ENCODE measurements at places on chromosomes 7 and 10.

DNA sequence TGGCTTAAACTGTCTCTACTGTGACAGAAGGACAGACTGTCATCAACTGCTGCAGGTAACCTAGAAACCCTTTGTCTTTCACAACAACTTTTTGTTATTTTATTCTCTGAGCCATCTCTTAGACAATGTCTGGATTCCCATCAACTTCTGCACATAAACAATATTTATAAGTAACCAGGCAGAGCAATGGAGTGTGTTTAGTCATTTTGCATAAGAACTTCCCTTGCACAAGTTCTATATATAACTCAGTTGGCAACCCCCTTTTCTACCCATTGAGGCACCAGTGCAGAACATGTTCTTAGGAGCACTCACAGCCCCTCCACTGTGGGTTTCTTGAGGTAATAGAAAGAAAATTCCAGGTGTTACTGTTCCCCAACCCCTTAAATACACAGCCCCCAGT lies 65.0 kb upstream of the IL6 start:
- DNase-seq: no peak

GRCh38 chr7:37065779-37066271 lies 341.5 kb upstream of the AOAH start:
- no peak for DNase-seq

- no peak for DNase-seq
These were observed 86.0 kb downstream of the FANK1 start for GRCh38 chr10:125982260-125982948.

GRCh38 chr7:36129048-36129534 lies 24.0 kb upstream of the EEPD1 start:
- DNase-seq: no peak

DNA sequence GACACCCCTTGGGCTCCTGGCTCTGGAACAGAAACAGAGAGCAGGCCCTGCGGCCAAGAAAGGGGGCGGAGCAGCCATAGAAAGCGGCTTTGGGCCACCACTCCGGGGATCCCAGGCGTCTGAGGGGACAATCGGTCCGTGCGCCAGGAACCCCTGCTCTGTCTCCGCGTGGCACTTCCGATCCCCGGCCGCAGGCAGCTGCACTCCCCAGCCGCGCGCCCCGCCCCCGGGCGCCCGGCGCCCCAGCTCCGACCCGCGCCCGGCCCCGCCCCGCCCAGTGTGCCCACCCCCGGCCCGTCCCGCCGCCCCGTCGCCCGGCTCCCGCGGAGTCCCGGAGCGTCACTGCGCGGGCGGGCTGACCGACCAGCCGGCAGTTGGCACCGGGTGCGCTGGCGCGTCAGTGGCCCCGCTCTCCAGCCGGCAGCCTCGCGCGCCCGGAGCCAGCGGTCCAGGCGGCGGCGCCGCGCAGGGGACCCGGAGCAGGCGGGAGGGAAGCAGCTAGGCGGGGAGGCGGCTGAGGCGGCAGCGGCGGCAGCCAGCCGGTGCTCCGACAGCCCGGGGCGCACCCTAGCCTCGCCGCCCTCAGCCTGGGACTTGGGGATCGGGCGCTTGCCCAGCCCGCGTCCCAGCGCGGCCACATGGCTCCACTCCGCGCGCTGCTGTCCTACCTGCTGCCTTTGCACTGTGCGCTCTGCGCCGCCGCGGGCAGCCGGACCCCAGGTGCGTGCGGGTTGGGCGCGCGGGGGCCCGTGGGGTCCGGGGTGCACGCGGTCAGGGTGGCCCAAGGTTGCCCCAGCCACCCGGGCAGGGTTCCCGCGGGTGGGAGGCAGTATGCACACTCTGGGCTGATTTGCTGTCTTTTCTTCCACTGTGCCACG lies at the start of gene ADAMTS14:
Gene ADAMTS14, plus strand, starts transcription at position 342 of the 878 bp plus-strand sequence. Its CDS starts 297 bp downstream, at position 639.
- DNase-seq: no peak

GRCh38 chr7:55108818-55109217 lies 90.0 kb downstream of the EGFR start:
- no peak for DNase-seq

DNA sequence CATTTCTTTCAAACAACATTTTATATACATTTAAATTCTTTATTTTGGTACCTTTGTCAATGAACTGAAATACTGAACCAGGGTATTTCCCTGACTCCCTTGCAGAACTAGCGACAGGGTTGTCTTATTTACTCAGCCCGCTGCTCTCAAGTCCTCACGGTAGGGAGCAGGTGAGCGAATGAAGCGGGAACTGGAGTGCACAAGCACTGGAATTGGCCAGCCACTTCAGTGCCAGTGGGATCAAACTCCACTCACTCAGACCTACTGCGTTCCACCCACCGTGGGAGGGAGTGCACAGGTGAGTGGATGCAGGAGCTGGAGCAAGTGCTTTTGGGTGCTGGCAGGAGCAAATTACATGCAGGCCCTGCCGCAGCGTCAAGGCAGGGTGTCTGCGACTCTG lies 28.1 kb upstream of the NEUROD6 start:
- no peak for DNase-seq

- no peak for DNase-seq
These were observed 569 bp downstream of the SLC26A5 start for GRCh38 chr7:103445228-103446048.

DNA sequence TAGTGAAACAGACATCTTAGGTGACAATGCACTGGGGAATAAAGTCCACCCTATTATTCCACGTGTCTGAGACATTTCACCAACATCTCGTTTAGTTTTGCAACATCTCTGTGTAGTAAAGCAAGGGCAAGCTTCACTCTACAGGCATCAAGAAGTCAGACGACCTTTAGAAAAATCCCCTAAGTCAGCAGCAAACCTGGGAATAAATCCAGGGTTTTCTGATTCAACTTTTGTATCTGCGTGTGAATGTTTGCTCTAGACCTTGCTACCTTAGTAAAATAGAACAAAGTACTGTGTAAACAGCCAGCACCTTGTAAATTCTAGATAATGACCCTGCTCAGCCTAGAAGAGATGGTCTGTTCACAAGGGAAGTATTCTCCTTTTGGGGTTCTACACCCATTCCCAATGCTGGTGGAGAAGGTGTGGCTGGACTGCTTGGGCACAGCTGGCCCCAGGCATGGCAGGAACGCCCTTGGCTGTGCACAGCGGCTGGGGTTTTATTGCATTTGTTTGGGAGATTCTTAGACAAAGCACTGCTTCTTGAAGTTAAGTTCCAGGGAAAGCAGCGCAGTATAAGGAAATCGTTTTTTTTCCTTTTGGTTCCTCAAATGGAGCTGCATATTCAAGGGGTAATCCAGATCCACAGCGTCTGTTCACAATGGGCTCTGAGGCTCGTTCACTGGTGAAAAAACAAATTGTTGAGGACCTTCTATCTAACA lies 38.3 kb upstream of the GALNTL5 start:
- no peak for DNase-seq

- DNase-seq: no peak
These were observed 302.6 kb upstream of the MYO3A start for GRCh38 chr10:25631471-25631870.

DNA sequence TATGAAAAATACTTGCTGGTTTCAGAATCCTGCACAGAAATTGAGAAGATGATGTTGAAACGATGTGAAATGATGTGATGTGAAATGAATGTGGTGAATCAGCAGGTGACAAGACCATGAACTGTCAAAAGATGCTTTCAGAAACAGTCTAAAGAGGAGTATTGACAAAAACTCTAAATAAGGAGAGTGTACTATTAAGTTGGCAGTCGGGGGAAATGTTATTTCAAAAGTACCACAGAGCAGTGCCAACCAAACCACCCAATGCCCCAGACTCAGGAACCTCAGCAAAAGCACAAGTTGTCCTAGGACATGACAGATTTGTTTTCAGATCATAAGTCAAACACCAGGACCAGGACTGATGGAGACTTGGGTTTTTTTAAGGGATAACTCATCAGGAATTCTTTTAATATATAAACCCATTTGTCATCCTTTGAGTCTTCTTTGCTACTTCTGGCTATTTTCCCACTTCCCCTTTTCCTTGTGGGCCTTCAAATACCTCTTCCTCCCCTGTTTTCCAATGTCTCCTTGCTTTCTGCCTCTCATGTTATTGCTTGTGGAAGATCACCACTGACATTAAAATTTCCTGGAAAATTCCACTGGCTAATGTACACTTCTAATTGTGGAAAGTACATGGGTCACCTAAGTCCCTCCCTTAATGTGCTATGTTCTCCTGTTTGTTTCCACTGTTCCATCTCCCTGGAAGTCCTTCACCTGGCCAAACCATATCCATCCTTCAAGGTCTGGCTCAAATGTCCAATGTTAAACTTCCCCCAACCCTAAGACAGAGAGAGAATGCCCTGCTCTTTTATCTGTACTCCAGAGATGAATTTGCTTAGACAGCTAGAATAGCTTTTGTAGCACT lies 10.2 kb upstream of the PPP1R3C start:
- no peak for DNase-seq

DNA sequence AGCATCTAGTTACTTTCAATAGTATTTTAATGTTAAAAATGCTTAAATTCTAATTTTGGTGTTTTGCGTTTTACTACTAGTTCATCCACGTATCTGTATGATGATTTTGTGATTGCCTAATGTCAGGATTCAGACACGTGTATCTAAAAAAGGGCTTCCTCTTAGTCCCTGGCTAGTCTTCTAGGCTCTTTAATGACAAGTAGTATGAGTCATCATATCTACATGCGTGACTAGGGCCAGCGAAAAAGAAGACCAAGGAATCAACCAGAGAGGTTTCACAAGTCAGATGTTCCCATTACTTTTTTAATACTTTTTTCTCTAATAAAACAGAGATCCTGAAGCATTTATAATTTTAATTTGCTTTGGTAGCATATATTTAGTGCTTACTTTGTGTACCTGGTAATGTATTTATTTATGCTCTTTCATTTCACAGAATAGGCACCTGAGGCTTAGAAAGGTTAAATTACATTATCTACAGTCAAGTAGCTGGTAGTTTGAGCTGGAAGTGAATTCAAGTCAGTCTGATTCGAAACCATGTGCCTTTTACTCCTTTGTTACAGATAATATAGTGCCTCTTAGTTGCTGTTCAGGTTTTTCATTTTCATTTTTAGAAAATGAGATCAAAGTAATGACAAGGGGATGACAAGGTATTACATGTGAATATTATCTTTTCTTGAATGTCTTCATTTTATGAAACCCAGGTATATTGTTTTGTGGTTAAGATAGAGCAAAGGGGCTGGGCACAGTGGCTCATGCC lies 140.3 kb downstream of the FOXP2 start:
- no peak for DNase-seq

- DNase-seq: no peak
These were observed 4.0 kb downstream of the BMPER start for GRCh38 chr7:33909318-33909717.

DNA sequence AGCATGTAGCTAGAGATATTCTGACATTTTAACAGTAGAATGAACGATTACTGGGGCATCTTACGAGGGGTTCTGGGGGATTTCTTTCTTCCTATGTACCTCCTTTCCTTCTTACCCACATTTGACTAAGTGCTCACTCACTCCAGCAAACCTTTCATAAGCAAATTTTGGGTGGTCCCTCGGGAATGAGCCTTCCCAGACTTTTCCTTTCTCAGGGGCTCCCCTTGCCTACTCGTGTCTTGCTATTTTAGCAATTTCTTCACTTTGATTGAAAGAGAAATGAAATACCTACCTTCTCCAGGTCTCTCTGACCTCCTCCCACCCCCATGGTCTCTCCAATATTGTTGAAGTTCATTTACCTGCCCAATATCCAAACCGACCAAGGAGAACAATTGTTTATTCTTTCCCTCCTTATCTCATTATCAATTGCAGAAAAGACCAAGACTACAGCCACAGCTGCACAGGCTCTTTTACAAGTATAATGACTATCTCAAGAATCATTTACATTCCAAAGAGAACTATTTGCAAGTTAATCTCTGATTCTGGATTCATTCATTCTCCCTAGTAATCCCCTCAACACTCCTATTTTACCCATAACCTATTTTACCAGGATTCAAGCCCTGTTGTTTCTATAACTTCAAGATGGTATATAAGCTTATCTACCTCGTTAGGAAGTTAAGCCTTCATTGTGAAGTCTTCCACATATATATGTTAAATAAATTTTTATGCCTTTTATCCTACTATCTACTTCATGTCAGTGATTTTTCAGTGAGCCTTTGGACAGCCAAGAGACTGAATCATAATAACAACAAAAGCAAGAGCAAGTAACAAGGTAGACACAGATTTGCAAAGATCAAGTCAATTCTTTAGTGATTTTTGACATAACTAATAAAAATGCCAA lies 480.6 kb downstream of the IPMK start:
- no peak for DNase-seq

- no peak for DNase-seq
These were observed 19.5 kb downstream of the GLI3 start for GRCh38 chr7:42217548-42217947.

- DNase-seq: no peak
These were observed 83.2 kb upstream of the PRR15 start for GRCh38 chr7:29480451-29480850.

- DNase-seq: no peak
These were observed 134.3 kb upstream of the ASAH2 start for GRCh38 chr10:50385624-50386023.

DNA sequence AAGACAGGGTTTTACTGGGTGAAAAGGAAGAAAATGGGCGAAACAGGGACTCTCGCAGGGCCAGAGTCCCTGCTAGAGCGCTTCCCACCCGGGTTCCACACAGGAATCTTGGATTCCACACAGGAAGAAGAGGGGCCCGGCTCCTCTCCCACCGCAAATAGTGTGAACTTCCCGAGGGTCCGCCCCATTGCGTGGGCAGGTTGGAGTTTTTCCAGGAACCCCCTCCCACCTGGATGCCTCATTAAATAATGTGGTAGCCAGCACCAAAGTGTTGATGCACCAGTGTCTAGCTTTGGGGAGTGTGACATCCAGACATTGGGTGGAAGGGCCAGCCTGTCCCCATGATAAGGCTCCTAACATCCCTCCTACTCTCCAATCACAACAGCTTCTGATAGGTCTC lies 330.3 kb upstream of the ZNF32 start:
- no peak for DNase-seq

DNA sequence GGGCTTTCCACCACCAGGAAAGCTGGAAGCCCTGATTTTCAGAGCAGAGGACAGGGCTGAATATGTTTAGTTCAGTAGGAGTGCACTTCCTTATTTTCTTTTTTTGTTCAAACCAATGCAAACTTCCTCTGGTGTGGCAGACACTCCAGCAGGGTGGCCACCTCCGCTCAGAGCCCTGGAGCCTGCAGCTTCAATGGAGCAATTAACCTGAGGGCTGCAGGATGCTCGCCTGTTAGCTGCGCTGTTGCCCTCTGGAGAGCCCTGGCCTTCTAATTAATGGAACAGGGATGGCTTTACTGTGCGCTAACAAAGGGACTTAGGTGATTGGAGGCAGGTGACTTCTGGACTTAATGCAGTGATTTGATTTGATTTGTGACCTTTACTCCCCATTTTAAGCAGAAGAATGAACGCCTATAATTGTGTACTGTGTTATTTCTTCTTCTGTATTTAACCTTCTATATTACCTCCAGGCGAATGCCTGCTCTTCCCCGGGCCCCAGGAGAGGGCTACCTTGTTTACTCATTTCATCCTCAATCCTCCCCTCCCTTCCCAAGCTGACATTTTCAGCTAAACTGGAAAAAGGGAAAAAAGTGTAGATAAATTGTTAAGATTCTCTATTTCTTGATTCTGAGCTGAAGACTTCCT lies 123.0 kb upstream of the CTBP2 start:
- no peak for DNase-seq

DNA sequence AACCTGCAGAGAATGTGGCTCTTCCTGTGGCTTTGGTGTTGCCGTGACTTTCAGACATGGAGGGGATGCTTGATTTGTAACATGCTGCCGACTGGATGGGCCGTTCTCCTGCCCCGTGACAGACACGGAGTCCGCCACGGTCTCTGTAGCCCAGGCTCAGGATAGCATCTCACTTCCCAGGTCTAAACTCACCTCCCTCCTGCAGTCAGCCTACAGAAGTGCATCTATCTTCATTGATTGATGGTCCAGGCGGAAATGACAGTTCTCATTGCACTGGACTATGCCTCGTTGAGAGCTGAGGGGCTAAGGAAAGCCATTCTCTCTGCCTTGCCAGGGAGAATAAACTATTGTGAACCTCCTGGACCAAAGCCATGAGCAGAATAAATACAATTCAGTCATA lies 77.5 kb downstream of the CHN2 start:
- no peak for DNase-seq

Measured in activated T-helper 1 cell treated with anti-CD3 and anti-CD28 coated beads, Interleukin-2, amount 50 U/mL, for 16 hours (primary cell).